ENCODE measurements at places on chromosomes 13 and 19.

- H3K27me3 ChIP-seq, result no peaks in the 10 kb centered on the region
- H3K36me3 ChIP-seq, result peaks cover 13% of the 10 kb centered on the region
- H3K27ac ChIP-seq, result no peak overlapping the region
- no peak for DNase-seq
- peaks cover 2% of the 10 kb centered on the region for H3K4me1 ChIP-seq
Observed at GRCh38 chr13:32695602-32696250, 109.5 kb downstream of the PDS5B start.

- no peak overlapping the region for H3K4me3 ChIP-seq
- H3K4me1 ChIP-seq, result peaks cover 53% of the 10 kb centered on the region
- no peak overlapping the region for H3K27ac ChIP-seq
- no peak for DNase-seq
Observed at GRCh38 chr19:10724573-10725071, 6.7 kb downstream of the DNM2 start.

DNA sequence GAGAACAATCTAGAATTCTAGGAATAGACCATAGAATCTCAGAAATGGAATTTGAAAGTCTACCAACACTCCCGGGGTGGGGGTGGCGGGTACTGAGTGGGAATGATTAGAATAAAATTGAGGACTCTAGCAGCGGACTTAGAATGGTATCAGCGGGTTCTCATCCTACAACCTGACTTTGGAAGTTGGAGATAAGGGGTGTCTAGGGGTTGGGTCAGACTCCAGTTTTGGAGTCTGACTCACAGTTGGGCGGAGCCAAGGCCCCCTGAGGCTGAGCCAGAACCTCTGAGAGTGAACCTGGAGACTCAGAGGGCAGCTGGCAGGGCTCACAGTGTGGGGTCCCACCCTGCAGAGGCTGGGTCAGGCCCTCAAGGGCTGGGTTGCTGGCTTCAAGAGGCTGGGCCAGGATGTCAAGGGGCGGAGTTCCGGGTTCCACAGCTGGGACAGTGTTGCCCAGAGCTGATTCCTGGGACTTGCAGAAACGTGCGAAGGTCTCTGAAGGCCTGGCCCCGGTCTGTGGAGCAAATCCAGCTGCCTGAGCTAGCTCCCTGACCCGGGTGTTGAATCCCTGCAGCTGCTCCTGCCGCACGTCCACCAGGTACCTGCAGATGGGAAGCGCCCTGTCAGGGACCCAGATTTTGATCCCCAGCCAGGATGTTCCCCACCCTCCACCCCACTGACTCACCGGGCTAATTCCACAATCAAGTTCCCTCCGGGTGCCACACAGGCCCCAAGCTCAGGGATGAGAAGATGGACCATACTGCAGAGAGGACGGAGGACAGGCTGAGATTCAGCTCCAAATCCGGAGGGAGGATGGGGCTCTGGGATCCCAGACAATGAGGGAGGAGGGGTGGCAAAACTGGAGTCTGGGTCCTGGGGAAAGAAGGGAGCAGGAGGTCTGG, 1.6 kb upstream of the TNNI3 start:
- peaks cover 43% of the 10 kb centered on the region for H3K27me3 ChIP-seq
- H3K4me3 ChIP-seq, result no peak overlapping the region
- no peak overlapping the region for H3K27ac ChIP-seq
- H3K36me3 ChIP-seq, result no peaks in the 10 kb centered on the region
- DNase-seq, result no peak

DNA sequence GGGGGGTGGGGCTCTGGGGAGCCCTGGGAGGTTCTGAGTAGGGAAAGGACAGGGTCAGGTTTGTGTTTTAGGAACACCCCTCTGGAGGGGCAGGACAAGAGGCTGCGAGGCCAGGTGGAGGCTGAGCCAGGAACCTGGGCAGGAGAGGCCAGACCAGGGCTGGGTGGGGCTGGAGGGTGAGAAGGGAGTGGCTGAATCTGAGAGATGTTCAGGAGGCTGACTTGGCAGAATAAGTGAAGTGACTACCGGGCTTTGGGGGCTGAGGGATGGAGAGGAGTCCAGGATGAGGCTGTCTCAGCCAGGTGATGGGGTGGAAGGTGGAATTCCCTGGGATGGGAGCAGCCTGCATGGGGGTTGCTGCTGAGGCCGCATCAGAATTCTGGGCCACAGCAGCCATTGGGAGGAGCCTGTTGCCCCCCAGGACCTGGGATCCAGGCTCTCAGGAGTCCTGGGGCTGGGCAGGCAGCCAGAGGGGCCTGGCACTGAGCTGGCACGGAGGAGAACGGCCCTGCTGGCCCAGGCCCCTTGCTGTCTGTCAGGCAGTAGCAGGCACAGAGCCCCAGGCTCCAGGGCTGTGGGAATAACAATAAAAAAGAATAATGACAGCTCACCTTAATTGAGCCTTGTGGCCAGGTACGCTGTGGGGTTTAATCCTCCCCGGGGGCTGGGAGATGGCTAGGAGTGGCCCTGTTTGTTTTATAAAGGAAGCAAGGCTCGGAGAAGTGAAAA, 3.3 kb downstream of the PPP5C start:
- H3K27me3 ChIP-seq, result no peaks in the 10 kb centered on the region
- H3K4me3 ChIP-seq, result peak overlapping the region; percentile 90
- H3K4me1 ChIP-seq, result peaks cover 52% of the 10 kb centered on the region
- H3K36me3 ChIP-seq, result peaks cover 30% of the 10 kb centered on the region
- peak overlapping the region; percentile 93 for H3K27ac ChIP-seq
- peak; percentile 35 for DNase-seq

DNA sequence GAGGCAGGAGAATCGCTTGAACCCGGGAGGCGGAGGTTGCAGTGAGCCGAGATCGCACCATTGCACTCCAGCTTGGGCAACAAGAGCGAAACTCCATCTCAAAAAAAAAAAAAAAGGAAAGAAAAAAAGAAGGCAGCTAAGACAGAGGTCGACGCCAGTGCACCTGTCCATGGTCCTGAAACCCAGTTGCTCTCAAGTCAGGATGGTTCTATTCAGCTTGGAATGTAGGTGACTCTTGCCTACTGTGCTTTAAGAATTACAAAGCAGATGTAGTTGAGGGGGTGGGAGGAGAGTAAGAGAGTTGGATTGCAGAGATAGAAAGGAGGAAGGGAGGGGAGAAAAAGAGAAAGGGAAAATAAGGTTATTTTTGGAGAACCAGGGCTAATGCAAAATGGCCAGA, 18.7 kb downstream of the CACNG7 start:
- H3K4me1 ChIP-seq, result no peaks in the 10 kb centered on the region
- H3K4me3 ChIP-seq, result no peak overlapping the region
- no peaks in the 10 kb centered on the region for H3K36me3 ChIP-seq
